ENCODE measurements at places on chromosomes 2 and 18. TPM values are rescaled to one million over a fixed set of nuclear protein-coding genes. Genes with fewer than 3 reads are reported as not detected.

DNA sequence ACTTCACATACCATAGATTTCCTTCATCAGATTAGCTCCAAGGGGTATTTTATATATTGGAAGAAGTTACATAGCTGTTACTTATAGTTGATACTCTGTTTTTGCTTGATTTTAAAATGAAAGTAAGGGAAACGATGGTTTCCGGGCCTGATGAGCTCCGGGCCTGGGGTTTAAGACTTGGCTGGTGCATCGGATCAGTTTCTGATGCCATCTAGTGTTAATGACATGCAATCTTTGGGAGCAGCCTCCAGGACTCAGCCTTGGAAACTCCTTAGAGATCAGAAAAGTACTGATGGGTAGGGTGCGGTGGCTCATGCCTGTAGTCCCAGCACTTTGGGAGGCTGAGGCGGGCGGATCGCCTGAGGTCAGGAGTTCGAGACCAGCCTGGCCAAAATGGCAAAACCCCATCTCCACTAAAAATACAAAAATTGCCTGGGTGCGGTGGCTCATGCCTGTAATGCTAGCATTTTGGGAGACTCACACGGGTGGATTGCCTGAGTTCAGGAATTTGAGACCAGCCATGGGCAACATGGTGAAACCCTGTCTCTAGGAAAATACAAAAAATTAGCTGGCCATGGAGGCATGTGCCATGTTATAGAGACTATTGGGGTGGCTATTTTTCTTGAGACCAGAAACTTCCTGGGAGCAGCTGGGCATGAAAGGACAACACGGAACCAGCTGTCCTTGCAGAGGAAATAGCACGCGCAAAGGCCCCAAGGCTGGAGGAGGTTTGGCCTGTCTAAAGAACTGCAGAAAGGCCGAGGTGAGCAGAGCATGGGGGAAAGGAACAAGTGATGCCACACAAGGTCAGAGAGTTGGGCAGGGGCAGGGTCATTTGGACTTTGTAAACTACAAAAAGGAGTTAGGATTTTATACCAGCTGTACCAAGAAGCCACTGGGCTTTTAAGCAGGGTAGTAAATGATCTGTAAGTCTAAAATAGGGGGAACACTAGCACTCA, 46.9 kb upstream of the CNOT11 start:
- peak; percentile 49 for DNase-seq

GRCh38 chr2:99880964-99881294, 261.5 kb downstream of the AFF3 start:
- no peak for DNase-seq

GRCh38 chr18:35736696-35737095, 155.2 kb downstream of the GALNT1 start:
- DNase-seq: no peak

DNA sequence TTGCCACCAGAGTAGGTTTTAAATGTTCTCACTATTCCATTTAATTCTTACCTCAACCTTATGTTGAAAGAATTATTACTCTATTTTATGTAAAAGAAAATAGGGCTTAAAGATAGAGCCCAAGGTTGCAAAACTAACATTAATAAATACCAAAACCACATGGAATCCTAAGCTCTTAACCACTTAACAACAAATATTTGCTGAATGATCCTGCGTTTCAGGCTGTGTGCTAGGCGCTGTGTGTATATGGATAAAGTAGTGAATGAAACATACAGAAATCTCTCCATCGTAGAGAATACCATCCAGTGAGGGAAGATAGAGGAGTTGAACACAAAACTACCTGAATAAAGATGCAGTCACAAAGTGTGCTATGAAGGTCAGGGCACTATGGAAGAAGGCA, 485.1 kb downstream of the THSD7B start:
- no peak for DNase-seq

- DNase-seq: no peak
Observed at GRCh38 chr2:122072666-122073065, 317.2 kb downstream of the TSN start.

DNA sequence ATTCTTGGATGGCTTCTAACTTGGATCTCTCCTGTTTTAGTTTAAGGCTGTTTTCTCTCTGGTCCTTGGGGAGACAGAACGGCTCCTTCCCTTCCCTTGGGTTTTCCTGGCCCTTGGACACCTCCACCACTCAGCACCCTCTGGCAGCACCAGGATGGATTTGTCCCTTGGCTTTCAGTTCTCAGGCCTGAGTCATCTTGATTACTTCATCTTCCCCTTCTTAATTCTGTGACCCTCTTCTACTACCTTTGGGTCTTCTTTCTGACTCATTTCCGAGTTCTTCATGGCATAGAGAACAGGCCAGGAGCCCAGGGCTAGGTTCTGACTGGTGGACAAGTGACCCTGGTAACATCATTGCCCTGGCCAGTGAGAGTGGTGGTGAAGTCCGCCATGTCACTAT, 14.9 kb downstream of the IGFBP2 start:
- DNase-seq: no peak

Gene CACNB4
- total RNA-seq: 4.2 TPM

- DNase-seq: no peak
Observed at GRCh38 chr2:60408811-60409530, 144.5 kb downstream of the BCL11A start.

DNA sequence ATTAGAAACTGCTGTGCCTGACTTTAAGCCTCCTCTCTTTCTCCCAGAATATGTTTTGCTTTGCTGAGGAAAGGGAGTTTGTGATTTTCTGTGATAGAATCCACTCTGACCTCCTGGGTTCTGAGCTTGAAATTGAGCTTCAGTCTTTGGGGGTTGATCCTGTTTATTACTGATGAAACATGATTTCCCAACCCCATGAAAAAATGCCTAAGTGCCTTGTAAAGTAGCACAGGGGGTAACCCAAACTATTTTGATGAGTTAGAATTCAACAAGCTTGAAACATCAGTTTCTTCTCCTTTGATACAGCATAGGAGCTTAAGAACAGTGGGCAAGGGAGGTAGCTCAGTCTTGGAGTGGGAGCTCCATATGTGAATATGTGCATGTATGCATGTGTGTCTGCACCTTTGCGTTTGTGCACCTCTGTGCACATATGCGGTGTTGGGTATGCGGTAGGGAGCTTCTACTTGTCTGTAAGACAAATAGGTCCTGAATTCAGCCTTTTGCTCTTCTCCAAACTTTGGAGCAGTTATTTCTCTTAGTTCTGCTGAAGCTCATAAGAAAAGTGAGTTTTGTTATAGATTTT, 364.6 kb downstream of the OSR1 start:
- DNase-seq: no peak

Gene WNT6
- total RNA-seq: 26.1 TPM

DNA sequence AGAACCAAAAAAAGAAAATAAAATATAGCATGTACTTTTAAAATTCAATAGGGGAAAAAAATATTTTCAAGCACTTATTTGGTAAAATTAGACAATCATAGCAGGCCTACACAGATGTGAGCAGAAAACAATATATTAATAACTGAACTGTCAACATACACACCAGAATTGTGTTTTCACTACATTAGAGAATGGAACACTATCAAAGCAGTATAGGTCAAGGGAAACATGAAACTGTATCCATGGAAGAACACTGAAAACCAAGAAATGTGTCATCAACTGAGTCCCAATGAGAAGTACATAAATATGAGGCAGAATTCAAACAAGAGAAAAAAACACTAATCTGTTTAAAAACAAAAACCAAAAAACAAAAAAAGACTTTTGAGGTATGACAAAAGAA, 132.4 kb downstream of the USP34 start:
- no peak for DNase-seq

Gene CABYR
- 0.30 TPM for total RNA-seq

DNA sequence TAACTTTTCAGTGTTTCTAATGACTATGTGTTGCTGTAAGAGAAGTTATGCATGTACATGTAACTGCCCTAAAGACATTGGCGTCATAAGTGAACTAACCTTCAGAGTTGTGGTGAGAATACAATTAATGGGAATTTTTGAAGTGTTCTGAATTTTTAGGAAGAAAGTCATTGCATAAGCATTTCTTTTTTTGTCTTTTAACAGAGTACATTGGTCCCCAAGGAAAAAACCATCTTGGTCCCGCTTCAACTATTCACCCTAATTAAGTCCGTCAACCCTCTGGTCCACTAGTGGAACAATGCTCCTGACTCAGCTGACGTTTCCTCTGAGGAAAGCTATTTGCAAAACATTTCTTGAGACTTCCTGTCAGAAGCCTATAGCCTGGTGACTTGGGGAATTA, 41.1 kb upstream of the VIT start:
- DNase-seq: no peak

Gene NPHP1
- 3.5 TPM for total RNA-seq

Gene CCDC68
- total RNA-seq: 6.6 TPM

Gene IL1F10
- not detected for total RNA-seq

DNA sequence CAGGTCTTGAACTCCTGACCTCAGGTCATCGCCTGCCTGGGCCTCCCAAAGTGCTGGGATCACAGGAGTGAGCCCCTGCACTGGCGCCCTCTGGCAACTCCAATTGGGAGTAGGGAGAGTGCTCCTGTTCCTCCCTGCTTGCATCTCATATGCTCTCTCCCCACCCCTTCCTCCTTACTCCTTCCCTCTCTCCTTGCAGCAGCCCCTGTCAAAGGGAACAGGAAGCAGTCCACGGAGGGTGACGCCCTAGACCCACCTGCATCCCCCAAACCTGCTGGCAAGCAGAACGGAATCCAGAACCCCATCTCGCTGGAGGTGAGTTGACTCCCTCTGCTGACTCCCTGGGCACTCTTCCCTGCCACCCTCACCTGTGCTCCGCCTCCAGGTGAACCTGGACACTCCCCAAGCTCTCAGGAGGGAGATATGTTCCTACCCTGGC, 10.7 kb downstream of the ARID5A start:
- DNase-seq: no peak

- no peak for DNase-seq
Observed at GRCh38 chr2:172442072-172442895, 14.9 kb downstream of the ITGA6 start.

GRCh38 chr18:57214976-57215375, 68.1 kb downstream of the BOD1L2 start:
- no peak for DNase-seq

Gene ASXL3
- total RNA-seq: 6.5 TPM

GRCh38 chr2:69043736-69044400, 30.9 kb downstream of the ANTXR1 start:
- no peak for DNase-seq

Data from tibial nerve (tissue), 4 donors.